ENCODE measurements at places on chromosomes 5 and 9.
A peak's percentile ranks its signal among the peaks of the same experiment; 100 is the strongest.

DNA sequence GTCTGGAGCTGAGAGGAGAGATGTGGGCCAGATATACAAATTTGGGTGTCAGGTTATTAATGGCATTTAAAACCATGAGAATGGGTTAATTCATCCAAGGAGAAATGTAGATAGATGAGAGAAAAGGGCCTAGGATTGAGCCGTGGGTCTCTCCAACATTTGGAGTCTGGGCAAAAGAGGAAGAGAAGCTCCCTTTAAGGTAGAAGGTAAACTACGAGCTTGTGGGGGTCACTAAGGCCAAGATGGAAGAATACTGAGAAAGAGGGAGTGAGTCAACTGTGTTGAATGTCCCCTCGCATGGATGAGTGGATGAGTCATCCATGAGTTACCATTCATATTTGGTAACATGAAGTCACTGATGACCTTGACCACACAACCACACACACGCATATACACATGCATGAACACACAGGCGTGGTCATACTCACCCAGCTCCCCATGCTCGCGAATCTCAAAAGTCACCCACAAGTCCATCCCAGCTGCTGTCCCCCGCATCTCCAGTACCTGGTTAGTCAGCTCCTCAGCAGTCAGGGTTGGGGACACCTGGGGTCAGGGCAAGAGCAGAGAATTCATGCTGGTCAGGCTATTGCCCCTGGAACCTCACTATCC is 6.8 kb upstream of the FCHSD1 start:
- no peaks in the 10 kb centered on the region for H3K27me3 ChIP-seq
- H3K27ac ChIP-seq, result no peak overlapping the region
- H3K4me1 ChIP-seq, result no peaks in the 10 kb centered on the region
- no peaks in the 10 kb centered on the region for H3K36me3 ChIP-seq
- no peak for DNase-seq

- DNase-seq, result peak; percentile 82
- H3K27me3 ChIP-seq, result no peaks in the 10 kb centered on the region
- no peak overlapping the region for H3K27ac ChIP-seq
- H3K4me1 ChIP-seq, result peaks cover 67% of the 10 kb centered on the region
- H3K4me3 ChIP-seq, result no peak overlapping the region
These were observed 3.8 kb downstream of the NDST1 start for GRCh38 chr5:150511578-150512367.

DNA sequence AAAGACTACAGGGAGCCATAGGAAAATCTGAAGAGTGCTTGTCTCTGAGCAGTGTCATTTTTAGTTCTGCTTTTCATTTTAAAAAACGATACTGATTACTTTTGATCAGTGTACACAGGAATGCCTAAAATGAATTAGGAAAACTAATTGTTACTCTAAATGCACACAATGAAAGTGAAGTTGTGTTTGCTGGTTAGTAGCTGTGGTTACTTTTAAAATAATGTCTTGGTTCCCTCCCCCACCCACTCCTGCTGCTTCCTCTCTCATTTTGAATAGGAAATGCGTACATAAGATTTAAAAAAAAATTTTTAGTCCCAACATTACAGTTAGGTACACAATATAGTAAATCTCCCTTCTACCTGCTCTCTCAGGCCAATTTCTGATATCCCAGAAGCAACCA is 47.5 kb upstream of the PLPP1 start:
- no peak for DNase-seq
- peaks cover 41% of the 10 kb centered on the region for H3K4me1 ChIP-seq
- no peaks in the 10 kb centered on the region for H3K36me3 ChIP-seq
- no peaks in the 10 kb centered on the region for H3K27me3 ChIP-seq

DNA sequence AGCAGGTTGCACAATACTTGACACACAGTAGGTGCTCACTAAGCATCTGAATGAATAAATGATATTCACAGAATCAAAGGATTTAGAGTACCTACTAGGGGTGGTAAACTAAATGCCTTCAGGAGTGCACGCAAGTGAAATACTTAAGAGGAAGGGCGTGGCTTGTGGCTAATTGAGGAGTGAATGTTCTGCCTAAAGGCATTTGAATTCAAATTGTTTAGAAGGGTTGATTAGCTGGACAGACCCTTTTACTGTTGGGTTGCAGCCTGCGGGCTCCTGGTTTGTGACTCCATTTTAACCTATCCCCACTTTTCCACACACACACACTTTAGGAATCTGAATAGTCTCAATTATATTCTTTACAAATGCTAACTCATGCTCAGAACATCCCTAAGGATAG is 63.1 kb downstream of the PPP2R2B start:
- H3K4me3 ChIP-seq, result no peak overlapping the region
- H3K27me3 ChIP-seq, result no peaks in the 10 kb centered on the region
- no peaks in the 10 kb centered on the region for H3K4me1 ChIP-seq
- no peak for DNase-seq
- no peaks in the 10 kb centered on the region for H3K36me3 ChIP-seq
- no peak overlapping the region for H3K27ac ChIP-seq

DNA sequence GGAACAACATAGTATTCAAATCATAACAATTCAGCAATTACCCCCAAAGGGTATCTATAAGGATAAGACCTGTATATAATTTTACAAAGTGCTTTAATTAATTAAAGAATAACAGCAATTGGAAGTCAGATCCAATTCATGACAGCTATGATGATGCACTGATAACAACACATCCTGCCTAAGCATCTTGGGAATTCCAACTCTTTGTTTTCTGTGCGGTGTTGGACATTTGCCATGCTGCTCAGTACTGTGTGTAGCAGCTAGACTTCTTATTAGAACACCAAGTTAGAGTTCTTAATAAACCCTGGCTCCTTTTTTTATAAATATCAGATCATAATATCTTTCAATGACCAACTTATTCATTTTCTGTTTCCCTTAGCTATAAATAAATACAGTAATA is 209.0 kb downstream of the SEC61B start:
- no peak for DNase-seq
- no peak overlapping the region for H3K4me3 ChIP-seq
- H3K4me1 ChIP-seq, result peaks cover 10% of the 10 kb centered on the region
- no peaks in the 10 kb centered on the region for H3K27me3 ChIP-seq
- H3K36me3 ChIP-seq, result no peaks in the 10 kb centered on the region
- H3K27ac ChIP-seq, result no peak overlapping the region

DNA sequence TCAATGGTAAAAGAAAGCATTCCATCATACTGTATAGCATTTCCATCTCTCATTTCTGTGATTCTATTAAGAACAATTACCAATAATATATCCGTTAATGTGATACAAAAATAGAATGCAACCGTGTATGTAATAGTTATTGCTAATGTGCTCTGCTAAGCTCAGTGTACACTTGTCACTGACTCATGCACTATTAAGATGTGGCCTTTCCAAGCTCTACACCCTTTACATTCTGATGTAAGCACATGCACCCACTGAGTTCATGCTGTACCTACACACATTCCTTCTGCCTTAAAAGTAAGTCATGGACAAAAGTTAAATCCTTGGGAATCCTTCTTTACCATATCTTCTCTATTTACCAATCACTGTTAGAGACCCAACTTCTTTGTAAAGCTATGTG is 319.1 kb downstream of the ZSWIM6 start:
- no peak for DNase-seq
- no peak overlapping the region for H3K4me3 ChIP-seq
- H3K36me3 ChIP-seq, result no peaks in the 10 kb centered on the region

DNA sequence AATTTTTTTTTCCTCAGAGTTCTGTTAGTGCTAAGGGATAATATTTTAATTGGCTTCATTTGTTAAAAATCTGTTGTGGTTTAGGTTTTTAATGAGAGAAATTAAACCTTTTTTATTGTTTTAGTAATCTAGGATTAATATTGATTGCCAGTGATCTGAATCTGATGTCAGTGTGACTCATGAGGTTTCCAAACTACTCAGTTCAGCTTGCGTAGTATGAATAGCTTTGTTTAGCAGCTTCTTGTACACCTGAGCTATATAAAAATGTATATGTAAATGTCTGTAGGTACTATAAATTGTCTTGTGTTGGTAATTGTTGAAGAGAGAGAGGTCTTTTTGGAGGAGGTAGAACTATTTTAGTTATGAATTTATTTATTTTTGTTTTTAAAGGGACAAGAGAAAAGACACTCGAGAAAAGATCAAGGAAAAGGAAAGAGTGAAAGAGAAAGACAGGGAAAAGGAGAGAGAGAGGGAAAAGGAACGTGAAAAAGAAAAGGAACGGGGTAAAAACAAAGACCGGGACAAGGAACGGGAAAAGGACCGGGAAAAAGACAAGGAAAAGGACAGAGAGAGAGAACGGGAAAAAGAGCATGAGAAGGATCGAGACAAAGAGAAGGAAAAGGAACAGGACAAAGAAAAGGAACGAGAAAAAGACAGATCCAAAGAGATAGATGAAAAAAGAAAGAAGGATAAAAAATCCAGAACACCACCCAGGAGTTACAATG is 26.3 kb downstream of the SREK1 start:
- H3K4me3 ChIP-seq, result no peak overlapping the region
- H3K36me3 ChIP-seq, result peaks cover 75% of the 10 kb centered on the region
- no peaks in the 10 kb centered on the region for H3K4me1 ChIP-seq
- no peaks in the 10 kb centered on the region for H3K27me3 ChIP-seq
- no peak overlapping the region for H3K27ac ChIP-seq

GRCh38 chr9:78261403-78262001 is 25.6 kb downstream of the CEP78 start:
- H3K27me3 ChIP-seq, result no peaks in the 10 kb centered on the region
- DNase-seq, result no peak
- no peak overlapping the region for H3K4me3 ChIP-seq

GRCh38 chr5:117463881-117464570 is 889.4 kb upstream of the SEMA6A start:
- peaks cover 16% of the 10 kb centered on the region for H3K4me1 ChIP-seq
- no peaks in the 10 kb centered on the region for H3K27me3 ChIP-seq
- H3K27ac ChIP-seq, result peak overlapping the region; percentile 65
- DNase-seq, result peak; percentile 73
- peak overlapping the region; percentile 8 for H3K4me3 ChIP-seq

DNA sequence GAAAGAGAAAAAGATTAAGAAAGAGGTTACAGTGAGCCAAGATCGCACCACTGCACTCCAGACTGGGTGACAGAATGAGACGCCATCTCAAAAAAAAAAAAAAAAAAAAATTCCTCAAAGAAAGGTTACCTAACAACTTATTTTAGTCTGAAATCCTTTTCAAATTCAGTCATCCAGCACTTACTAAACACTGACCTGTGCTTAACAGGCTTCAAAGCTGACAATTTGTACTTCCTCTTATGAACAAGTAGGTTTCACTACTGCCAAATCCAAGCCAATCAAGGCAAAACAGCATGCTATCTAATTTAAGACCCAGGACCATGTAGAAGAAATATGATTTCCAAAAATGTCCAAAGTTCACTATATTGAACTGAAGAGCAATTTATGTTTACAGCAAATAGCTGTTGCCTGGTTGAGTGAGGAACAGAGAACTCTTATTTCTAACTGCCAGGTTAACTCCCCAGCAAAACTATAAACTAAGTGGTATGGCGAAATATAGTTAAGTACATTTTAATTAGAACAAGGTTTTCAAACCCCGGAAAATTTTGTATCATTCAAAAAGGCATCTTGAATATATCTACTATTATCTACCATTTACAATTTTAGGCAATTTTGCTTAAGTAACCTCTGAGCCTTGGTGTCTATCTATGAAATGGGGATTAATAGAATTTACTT is 13.4 kb downstream of the PWWP2A start:
- H3K27ac ChIP-seq, result no peak overlapping the region
- no peak overlapping the region for H3K4me3 ChIP-seq
- no peak for DNase-seq
- no peaks in the 10 kb centered on the region for H3K4me1 ChIP-seq
- peaks cover 37% of the 10 kb centered on the region for H3K36me3 ChIP-seq
- H3K27me3 ChIP-seq, result 0 out of 2 replicates have a peak, but pooled peaks cover 3% of the 10 kb centered on the region

- peaks cover 10% of the 10 kb centered on the region for H3K4me1 ChIP-seq
- H3K27me3 ChIP-seq, result no peaks in the 10 kb centered on the region
- H3K36me3 ChIP-seq, result 0 out of 2 replicates have a peak, but pooled peaks cover 3% of the 10 kb centered on the region
- no peak for DNase-seq
- no peak overlapping the region for H3K27ac ChIP-seq
These were observed 138.1 kb downstream of the ADAMTS12 start for GRCh38 chr5:33753704-33754103.

GRCh38 chr5:53827211-53827651 is 266.8 kb downstream of the NDUFS4 start:
- no peaks in the 10 kb centered on the region for H3K4me1 ChIP-seq
- H3K4me3 ChIP-seq, result no peak overlapping the region
- no peak overlapping the region for H3K27ac ChIP-seq
- no peak for DNase-seq
- H3K27me3 ChIP-seq, result no peaks in the 10 kb centered on the region

Measured in SJCRH30 (cell line).